ENCODE measurements at places on chromosomes 16 and 17. TPM values are rescaled to one million over a fixed set of nuclear protein-coding genes. Genes with fewer than 3 reads are reported as not detected.
A peak's percentile ranks its signal among the peaks of the same experiment; 100 is the strongest.

DNA sequence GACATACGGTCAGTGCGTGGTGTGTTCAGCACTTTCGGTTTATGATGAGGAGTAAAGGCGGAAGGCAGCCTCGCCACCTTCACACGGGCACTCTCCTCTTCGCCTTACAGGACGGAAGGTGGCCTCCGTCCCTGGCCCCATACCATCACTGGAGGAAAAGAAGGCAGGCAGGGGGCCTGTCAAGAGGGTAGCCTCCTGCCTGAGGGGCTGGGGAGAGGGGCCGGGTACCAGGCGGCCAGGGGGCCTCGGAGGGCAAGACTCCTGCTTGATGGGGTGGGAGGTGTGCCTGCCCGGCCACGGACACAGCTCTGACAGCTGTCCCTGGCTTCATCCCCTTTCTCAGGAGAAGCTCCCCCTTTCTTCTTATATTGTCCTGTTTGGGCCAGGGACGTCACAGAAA is 15.6 kb upstream of the SLC38A8 start:
- DNase-seq: no peak

DNA sequence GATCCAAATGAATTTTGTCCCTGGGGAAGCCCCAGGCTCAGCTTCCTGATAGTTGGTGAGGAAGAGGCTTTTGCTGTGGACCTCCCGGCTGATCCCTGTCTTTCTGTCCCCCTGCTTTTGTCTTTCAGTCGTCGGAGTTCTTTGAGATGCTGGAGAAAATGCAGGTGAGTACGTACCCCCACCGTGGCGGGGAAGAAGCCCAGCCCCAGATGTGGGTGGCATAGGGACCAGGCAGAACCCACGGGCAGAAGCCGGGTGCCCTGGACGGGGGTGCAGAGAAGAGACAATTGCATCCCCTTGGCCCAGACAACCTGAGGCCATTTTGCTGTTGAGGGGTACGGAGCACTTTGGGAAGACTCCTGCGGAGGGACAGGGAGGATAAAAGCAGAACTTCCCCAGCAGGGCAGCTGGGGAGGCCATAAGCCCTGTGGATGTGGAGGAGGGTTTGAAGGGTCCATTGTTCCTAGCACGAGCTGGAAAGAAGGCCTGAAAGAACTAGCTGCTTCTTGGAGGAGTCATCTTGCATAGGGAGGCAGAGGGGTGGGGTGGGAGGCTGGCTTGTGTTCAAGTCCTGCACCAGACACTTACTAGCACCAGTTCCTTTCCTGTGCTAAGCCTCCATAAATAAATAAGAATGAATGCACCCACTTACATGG is 105.6 kb downstream of the OR1D5 start:
- DNase-seq: no peak

DNA sequence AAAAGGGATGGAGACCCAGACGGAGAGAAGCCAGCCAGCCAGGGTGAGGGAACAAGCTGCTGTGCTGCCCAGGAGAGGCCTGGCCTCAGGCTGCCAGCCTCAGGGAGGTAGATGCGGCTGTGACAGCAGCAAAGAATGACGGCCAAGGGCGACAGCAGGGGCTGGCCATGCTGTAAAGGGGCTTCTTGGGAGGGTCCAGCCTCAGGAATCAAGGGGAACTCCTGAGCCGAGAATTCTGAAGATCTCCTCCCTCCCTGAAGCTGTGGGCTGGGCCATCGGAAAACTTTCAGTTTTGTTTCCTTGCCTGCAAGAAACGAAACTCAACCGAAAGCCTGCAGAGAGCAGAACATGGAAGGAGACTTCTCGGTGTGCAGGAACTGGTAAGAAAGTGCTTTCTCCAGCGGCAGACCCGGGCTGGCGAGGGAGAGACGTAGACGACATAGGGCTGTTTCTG is at the start of gene XAF1:
TSS of gene XAF1 (plus strand) at position 316 of the 454 bp plus-strand sequence. CDS start at position 349, 33 bp downstream.
- DNase-seq: peak; percentile 41

DNA sequence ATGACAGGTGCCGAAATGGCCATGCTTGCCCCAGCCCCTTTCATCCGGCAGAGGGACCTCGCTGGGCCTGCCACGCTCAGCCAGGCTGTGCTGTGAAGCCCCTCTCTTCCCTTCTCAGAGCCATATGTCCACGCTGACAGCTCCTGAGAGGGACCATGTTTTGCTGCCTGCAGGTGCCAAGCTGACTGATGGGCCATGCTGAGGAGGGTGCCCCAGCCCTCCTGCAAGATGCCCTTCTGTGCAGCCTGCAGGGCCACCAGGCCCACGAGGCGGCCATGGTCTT is 33.1 kb upstream of the CDH15 start:
- no peak for DNase-seq

DNA sequence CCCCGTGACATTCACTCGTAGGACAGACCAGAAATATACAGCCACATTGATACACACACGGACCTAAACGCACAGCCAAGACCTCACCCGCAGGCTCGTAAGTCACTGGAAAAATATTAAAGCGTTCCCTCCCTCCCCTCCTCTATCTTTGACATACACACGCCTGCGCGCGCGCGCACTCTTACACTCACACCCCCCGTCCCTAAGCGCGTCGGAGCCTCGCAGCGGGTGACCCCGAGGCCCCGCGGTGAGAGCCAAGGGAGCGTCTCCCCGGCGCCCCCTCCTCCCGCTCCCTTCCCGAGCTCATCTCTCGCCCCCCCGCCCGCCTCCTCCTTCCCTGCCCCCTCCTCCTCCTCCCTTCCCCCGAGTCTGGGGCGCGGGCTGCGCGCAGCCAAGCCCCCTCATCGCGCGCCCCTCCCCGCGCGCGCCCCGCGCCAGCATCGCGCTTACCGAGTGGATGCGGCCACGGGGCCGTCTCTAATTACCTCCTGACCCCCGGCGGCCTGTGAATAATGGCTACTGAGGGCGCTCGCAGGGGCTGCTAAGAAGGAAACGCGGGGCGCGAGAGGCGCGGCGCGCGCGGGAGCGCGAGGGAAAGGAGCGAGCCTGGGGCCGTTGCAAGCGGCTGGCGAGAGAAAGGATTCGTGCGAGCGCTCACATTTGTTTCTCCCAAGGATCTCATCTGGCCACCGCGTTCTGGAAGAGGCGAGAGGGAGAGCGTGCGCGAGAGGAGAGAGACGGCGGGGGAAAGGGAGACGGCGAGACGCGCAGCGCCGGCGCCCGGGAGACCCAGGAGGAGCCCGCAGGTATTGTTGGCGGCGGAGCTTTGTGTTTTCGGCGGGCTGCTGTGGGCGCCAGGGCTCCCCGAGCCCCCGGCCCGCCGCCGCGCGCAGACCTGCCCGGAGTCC is 42.4 kb downstream of the RAI1 start:
- no peak for DNase-seq

DNA sequence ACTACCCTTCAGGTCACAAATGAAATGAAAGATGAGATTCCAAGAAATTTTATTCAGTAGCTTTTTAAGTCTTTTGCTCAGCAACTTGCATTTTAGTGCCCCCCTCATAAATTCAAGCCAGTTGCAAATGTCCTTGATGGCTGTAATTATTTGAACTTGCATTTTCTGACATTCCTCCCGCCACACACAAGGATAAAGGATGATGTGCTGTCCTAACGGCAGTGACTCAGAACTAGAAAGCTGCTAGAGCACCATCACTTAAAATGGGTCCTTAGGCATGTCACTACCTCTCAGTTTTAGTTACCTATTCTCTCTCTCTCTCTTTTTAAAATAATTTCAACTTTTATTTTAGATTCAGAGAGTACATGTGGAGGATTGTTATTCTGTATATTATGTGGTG is 306.7 kb downstream of the CNTNAP4 start:
- DNase-seq: no peak

- no peak for DNase-seq
Observed at GRCh38 chr17:79831265-79832217, 7.7 kb downstream of the CBX4 start.

GRCh38 chr16:61005952-61006351 is 1030.3 kb downstream of the CDH8 start:
- DNase-seq: no peak

ABCC3 gene
- 7.6 TPM for total RNA-seq

GAS2L2 gene
- total RNA-seq: not detected

MYO19 gene
- 63.0 TPM for total RNA-seq

WFDC1 gene
- not detected for total RNA-seq

Measured in LHCN-M2 (cell line).